Esophagus squamous epithelium (tissue), 5 donors: ENCODE measurements at places on chromosomes 16 and 17. TPM values are rescaled to one million over a fixed set of nuclear protein-coding genes. Genes with fewer than 3 reads are reported as not detected.

DNA sequence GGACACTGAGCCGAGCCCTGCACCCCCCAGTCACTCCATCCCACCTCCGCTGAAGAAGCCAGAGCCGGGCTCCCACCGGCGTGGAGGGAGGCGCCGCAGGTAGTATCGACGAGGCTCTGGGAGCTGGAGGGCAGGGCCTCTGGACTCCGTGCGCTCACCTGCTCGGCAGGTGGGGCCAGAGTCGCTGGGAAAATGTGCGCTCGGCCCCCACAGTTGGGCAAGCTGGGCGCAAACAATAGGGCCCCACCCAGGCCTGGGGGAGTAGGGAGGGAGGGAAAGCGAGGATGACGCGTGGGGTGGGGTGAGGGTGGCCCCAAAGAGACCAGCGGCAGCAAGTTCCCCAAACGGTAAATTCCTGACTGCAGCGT lies 668 bp downstream of the JUP start:
- DNase-seq, result no peak

DNA sequence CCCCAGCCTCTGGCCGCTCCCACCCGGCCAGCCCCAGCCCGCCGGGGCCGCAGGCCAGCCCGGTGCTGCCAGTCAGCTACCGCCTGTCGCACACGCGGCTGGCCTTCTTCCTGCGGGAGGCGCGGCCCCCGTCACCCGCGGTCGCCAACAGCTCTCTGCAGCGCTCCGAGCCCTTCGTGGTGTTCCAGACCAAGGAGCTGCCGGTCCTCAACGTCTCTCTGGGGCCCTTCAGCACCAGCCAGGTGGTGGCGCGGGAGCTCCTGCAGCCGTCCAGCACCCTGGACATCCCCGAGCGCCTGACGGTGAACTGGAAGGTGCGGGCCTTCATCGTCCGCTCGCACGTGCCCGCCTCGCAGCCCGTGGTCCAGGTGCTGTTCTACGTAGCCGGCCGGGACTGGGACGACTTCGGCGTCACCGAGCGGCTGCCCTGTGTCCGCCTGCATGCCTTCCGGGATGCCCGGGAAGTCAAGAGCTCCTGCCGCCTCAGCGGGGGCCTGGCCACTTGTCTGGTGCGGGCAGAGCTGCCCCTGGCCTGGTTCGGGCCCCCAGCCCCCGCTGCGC lies 46.8 kb downstream of the TMEM132E start:
- DNase-seq, result no peak

Gene PRSS33
- total RNA-seq, result not detected

Gene CCL14
- total RNA-seq, result 2.7 TPM

GRCh38 chr17:61017317-61018006 lies 339.8 kb downstream of the BCAS3 start:
- no peak for DNase-seq

GRCh38 chr16:87003414-87003755 lies 313.8 kb downstream of the C16orf95 start:
- no peak for DNase-seq

Gene HSD3B7
- total RNA-seq, result 9.7 TPM

- no peak for DNase-seq
These were observed 12.6 kb upstream of the ALOX12B start for GRCh38 chr17:8100111-8100510.

Gene GRIN2A
- 0.19 TPM for total RNA-seq
